Hematopoietic multipotent progenitor cell treated with erythropoietin and hydrocortisone succinate and interleukin-3 and kit ligand, for 4 days (in vitro differentiated cells): ENCODE measurements at places on chromosomes 1 and 21.

DNA sequence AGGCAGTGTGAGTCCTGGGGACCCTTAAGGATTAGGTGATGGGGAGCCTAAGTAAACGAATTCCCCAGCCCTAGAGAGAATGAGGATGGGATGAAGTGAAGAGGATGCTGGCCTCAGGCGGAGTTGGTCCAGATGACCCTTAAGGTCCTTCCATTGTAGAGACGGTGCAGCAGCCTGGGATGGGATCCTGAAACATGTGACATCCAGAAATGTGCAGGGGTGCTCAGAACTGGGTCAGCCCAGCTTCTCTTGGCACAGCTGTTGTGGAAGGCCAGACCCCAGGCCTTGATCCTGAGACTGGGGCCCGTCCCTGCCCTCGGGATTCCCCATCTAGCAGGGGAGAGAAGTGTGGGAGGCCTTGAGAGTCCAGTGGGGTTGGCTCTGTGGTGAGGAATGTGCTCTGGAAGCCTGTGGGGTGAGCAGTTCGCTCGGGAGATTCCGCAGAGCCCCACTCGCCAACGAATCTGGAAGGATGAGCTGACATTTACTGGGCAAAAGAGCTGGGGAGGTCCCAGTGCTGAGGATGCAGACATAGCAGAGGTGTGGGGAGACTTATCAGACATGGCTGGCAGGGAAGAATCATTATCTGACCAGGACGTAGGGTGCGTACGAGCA, 28.1 kb downstream of the A3GALT2 start:
- no peak for DNase-seq

DNA sequence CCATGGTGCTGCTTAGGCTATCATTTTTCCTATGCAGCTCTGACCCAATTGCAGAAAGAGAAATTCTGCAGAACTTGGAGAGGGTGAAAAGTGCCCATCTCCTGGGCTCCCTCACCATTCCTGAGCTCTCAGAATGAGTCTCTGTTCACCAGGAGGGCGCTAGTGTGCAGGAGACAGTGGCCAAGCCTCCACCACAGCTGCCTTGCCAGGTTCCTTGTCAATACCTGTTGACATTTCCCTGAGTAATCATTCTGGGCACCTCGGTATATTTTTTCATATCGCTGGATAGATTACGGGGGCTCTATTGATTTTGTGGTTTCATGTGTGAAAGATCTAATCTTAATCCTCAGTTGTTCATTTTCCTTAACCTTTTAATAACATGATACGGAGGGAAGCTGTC, 13.0 kb upstream of the C8B start:
- DNase-seq: no peak

GRCh38 chr1:55466373-55466772, 251.2 kb upstream of the USP24 start:
- DNase-seq: no peak

DNA sequence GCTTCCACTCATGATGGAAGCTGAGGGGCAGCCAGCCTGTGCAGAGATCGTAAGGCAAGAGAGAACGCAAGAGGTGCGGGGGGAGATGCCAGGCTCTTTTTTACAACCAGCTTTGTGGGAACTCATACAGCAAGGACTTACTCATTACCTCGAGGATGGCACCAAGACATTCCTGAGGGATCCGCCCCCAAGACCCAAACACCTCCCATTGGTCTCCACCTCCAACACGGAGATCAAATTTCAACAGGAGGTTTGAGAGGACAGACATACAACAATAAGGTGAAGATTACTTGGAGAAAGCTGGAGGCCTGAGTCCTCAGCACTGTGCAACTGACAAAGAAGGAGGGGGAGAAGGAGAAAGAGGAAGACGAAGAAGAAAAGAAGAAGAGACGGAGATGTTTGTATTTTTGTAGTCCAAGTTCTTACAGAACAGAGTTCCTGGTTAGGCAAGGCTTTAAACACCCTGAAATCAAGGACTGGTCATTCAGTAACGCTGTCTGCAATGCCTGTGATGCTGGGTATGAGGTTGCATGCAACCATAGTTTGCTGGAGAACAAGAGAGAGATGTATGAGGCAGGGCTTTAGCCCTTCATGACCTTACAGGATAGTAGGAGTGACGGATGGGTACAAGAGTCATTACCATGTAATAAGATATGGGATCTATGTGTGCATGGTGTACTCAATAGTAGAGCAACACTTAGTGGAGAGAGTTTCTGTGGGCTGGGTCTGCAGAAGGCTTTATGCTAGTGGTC, 19.7 kb upstream of the GALNT2 start:
- DNase-seq: no peak

DNA sequence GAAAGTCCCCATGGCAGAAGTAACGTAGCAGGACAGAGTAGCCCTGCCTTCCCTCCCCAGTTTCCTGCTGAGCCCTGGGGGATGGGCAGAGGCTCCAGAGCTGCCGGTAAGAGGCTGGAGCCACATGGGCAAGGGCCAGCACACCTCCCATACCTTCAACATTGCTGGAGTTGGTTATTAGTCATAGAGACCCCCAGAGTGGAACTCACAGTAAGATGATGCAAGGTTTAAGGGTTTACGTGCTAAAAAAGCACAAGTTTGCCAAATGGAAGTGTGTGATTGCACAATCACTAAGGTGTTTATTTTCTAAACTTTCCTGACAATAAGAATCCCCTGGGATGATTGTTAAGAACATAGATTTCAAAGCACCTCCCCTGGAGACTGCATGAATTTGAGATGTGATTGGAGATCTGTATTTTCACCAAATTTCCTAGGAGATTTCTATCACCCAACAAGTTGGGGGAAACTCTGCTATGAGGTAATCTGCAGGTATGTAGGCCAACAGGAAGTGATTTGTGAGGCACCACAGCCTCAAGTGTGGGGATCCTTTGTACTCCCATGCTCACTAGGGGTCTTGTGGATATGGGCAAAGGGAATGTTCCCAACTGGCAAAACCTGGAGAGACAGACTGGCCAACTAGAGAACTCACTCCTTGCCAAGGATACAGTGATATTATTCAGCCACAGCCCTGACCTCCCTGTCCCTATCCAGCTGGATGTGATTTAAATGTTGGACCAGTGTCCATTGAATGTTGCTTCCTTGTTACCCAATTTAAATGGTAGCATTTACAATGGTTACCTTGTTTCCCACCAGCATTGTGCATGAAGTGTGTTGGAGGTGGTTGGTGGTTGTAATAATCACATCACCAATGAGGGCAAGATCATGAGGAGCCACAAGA, 37.1 kb upstream of the CSF1 start:
- DNase-seq: no peak

DNA sequence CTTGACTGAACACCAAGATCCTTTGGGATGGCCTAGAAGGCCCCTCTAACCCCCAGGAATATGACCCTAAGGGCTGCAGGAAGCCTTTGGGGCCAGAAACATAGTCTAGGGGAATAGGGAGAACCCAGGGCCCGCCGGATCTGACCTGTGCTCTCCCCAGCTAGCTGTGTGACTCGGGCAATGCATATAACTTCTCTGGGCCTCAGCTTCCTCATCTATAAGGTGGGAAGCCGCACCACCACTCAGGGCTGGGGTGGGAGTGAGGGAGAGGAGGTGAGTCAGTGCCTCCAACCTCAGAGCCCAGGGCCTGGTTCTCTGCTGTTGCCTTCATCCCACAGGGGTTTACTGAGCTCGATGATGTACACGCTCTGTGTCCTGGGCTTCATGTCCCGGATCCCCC, 434.4 kb downstream of the PTPRU start:
- no peak for DNase-seq

DNA sequence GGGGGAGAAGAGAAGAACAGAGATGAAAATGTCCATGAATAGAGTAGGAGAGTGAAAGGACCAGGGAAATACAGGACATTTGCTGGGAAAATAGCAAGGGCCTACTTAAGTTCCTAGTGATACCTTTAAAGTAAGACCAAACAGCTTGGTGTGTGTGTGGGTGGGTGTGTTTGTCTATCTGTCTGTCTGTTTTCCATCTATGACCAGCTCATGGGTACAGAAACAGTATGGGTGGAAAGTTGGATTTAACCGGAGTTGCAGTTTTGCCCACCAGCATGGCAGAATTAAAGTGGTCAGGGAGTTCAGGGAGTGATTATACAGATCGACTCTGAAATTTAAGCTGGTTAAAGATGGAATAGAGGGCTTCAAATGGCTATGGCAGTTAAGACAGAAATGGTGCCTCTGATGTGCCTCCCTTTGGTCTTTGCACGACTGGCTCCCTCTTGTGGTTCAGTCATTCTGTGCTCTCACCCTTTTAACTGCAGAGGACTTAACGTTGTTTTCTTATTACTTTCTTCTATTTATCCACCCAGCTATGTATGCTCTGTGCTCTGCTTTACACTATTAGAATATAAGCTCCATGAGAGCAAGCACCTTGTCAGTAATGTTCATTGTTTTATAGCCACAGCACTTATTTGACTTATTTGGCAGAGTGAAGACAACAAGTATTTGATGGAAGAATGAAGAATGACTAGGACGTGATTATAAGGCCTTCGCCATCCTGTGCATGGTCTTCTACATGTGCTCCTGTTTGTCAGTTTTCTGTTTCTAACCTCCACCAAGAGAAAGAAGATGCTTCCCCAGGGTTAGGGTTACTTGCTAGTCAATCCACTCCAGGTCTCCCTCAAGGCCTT, 72.7 kb upstream of the AK4 start:
- peak; percentile 89 for DNase-seq

DNA sequence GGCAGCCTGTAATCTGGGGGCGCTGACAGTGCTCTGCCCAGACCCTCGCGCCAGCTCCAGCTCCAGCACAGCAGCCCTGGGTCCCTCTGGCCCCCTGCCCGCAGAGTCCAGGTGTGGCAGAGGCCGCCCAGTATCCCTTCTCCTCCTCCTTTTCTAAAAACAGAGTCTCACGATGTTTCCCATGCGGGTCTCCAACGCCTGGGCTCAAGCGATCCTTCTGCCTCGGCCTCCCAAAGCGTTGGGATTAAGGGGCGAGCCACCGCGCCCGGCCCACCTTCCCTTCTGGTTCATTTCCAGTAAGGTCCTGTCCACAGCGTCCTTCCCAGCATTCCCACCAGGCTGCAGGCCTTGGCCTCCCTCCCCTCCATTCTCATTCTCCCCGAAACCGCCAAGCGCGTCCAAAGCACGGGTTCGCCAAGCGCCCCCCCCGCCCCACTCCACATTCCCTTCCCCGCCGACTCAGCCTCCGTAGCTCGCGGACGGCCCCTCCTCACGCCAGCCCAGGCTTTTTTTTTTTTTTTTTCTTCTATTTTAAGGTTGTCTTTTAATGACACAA, 2.0 kb upstream of the PCBP3 start:
- no peak for DNase-seq

GRCh38 chr21:16437586-16437985, 707.8 kb downstream of the USP25 start:
- DNase-seq: peak; percentile 27

DNA sequence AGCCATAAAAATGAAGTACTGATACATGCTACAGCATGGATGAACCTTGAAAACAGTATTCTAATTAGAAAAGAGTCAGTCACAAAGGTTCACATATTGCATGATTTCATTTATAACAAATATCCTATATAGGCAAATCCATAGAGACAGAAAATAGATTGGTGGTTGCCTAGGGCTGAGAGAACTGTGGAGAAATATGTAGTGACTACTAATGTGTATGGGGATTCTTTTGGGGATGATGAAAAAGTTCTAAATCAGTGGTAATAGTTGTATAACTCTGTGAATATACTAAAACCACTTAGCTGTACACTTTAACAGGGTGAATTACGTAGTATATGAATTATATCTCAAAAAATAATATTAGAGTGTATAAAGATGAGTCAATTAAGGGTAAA, 45.8 kb downstream of the RNF115 start:
- no peak for DNase-seq
